ENCODE measurements at places on chromosomes 12 and 14. TPM values are rescaled to one million over a fixed set of nuclear protein-coding genes. Genes with fewer than 3 reads are reported as not detected.

- no peak for DNase-seq
Measured at GRCh38 chr14:57634335-57634734, 140.7 kb upstream of the CCDC198 start.

DNA sequence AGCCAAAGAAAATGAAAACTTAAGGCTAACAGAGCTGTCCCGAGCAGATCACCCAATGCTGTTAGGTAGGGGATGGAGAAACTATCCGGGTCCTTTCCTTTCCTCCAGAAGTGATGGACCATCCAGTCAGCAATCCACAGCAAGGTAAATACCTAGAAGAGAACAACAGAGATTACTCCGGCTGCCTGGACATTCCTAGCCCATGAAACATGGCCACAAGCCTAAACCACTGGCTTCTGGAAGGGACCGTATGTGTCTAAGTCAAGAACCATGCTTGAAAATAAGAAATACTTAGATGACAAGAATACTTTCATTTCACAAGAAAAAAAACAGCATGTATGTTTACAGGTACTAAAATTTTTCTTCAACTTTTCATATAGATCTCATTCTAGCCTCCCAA is 152.9 kb downstream of the SLC41A2 start:
- no peak for DNase-seq

The A2M gene
- polyA plus RNA-seq = 281 TPM

GRCh38 chr14:90342327-90342726 is 10.6 kb upstream of the NRDE2 start:
- no peak for DNase-seq

DNA sequence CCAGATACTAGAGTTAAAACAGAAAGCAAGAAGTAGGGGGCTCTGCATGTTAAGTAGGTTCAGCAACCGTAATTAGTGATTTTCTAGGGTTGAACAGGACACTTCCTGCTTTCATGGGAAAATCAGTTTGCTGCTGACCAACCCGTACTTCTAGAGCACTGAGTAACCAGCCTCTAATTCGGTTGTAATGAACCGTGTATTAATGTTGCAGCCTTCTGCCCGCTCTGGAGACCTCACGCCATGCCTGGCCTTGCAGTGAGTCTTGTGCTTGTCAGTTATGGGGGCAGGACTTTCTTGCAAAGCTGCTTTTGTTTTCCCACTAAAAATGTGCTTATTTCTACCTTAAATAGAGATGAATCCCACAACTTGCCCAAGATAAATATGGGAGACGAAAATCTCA is 89.6 kb downstream of the TMEM132C start:
- no peak for DNase-seq
